ENCODE measurements at places on chromosomes 6 and 20. TPM values are rescaled to one million over a fixed set of nuclear protein-coding genes. Genes with fewer than 3 reads are reported as not detected.

PHF10 gene
- 39.1 TPM for total RNA-seq

COL9A1 gene
- total RNA-seq, result not detected

DOK5 gene
- not detected for total RNA-seq

TBP gene
- 19.0 TPM for total RNA-seq

CGAS gene
- 4.9 TPM for total RNA-seq

SUMO4 gene
- total RNA-seq, result 1.9 TPM

OR2B6 gene
- total RNA-seq, result not detected

EPHA7 gene
- 0.22 TPM for total RNA-seq

TRAPPC3L gene
- total RNA-seq, result not detected

PXMP4 gene
- total RNA-seq, result 18.4 TPM

ZNF391 gene
- 2.1 TPM for total RNA-seq

NXT1 gene
- 12.6 TPM for total RNA-seq

BTNL2 gene
- total RNA-seq, result not detected

GLYATL3 gene
- total RNA-seq, result not detected
